ENCODE measurements at places on chromosomes 7 and 10.

DNA sequence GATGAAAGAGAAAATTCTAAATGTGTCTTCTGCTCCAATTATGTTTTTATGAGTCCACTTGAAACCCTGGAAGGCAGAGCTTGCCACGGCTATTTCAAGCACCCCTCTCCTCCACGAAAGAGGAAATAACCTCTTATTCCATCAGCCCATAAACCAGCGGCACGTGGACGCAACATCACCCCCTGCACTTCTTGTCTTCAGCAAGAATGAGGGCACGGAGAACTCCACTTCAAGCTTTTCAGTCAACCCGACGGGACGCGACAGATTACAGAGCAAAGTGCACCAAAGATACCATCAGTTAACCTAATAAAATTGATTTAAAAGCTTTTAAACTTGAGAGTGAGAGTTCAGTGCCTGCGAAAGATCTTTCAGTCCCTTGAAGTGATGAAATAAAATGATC, 406.3 kb downstream of the GALNT17 start:
- no peaks in the 10 kb centered on the region for H3K36me3 ChIP-seq
- no peak for DNase-seq
- H3K4me1 ChIP-seq: no peaks in the 10 kb centered on the region
- no peak overlapping the region for H3K4me3 ChIP-seq

DNA sequence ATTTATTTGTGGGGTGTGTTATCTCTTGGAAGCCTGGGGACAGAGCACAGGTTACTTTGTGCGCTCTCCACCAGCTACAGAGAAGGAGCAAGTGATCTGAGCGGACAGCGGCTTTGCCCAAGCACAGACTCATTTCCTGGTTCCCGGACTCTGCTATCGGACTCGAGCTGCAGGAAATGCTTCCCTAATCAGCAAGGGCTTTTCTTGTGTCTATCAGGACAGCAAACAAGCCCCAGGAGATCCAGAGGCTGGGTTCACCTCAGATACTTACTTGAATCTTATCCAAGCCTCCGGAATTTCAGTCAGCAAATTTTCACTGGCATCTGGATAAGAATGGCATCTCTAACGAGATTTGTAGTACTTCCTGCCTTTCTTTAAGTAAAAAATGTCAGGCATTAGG, 27.8 kb downstream of the MRC1 start:
- peaks cover 9% of the 10 kb centered on the region for H3K36me3 ChIP-seq
- DNase-seq: no peak
- H3K4me3 ChIP-seq: no peak overlapping the region
- peaks cover 48% of the 10 kb centered on the region for H3K27me3 ChIP-seq
- peaks cover 5% of the 10 kb centered on the region for H3K4me1 ChIP-seq

GRCh38 chr10:61891906-61892585, 9.5 kb upstream of the ARID5B start:
- no peak overlapping the region for H3K27ac ChIP-seq
- peaks cover 4% of the 10 kb centered on the region for H3K4me1 ChIP-seq
- no peaks in the 10 kb centered on the region for H3K36me3 ChIP-seq
- H3K27me3 ChIP-seq: peaks cover 6% of the 10 kb centered on the region

DNA sequence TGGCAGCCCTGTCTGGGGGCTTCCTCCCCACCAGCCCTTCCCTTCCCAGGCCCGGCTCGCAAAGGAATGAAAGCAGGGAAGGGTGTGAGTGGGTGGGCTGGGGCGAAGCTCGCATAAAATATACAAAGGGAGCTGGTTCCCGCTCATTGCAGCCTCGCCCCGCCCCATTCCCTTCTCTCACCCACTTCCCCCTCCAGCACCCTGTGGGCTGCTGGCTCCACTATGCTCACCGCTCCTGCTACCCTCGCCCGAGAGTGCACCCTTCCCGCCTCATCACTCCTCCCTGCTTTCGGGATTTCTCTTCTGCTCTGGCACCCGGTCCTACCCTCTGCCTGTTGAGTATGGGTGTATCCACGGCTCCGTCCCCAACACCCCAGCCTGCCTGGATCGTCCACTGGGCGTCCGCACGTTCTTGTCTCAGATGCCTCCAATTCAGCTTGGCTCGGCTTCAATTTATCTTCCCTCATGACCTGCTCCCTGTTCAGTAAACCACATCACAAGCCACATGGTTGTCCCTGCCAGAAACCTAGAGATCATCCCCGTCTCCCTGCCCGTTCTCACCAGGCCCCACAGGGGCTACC, 14.4 kb upstream of the TTYH3 start:
- H3K36me3 ChIP-seq: no peaks in the 10 kb centered on the region
- H3K27me3 ChIP-seq: no peaks in the 10 kb centered on the region
- H3K4me1 ChIP-seq: peaks cover 2% of the 10 kb centered on the region

- peaks cover 8% of the 10 kb centered on the region for H3K36me3 ChIP-seq
- H3K4me1 ChIP-seq: peaks cover 4% of the 10 kb centered on the region
- peaks cover 30% of the 10 kb centered on the region for H3K27me3 ChIP-seq
- DNase-seq: no peak
- no peak overlapping the region for H3K27ac ChIP-seq
Observed at GRCh38 chr10:78567680-78568455, 500.9 kb upstream of the ZMIZ1 start.

- DNase-seq: no peak
- no peak overlapping the region for H3K4me3 ChIP-seq
- H3K4me1 ChIP-seq: peaks cover 33% of the 10 kb centered on the region
- H3K36me3 ChIP-seq: peaks cover 16% of the 10 kb centered on the region
- no peaks in the 10 kb centered on the region for H3K27me3 ChIP-seq
Observed at GRCh38 chr10:21705828-21706176, 171.8 kb downstream of the MLLT10 start.

DNA sequence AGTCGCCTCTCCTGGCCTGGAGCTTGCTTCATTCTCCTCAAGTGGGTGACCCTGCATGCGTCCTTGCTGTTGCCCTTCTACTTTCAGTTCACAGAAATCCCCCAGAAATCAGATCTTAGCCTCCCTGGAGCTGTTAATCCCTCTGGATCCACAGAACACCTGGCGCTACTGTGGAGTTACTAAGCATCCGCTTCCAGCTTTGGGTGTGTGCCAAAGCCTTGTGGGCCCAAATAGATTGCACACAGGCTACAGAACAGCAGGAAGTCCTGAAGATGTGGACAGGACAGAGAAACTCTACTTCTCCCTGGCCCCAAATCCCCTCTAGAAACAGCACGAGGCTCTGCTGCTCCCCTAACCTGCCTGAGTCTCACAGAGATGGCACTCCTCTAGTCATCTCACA, 36.6 kb upstream of the PDLIM1 start:
- H3K27me3 ChIP-seq: peaks cover 23% of the 10 kb centered on the region
- H3K27ac ChIP-seq: no peak overlapping the region
- no peak overlapping the region for H3K4me3 ChIP-seq
- H3K4me1 ChIP-seq: no peaks in the 10 kb centered on the region
- no peak for DNase-seq
- H3K36me3 ChIP-seq: no peaks in the 10 kb centered on the region

DNA sequence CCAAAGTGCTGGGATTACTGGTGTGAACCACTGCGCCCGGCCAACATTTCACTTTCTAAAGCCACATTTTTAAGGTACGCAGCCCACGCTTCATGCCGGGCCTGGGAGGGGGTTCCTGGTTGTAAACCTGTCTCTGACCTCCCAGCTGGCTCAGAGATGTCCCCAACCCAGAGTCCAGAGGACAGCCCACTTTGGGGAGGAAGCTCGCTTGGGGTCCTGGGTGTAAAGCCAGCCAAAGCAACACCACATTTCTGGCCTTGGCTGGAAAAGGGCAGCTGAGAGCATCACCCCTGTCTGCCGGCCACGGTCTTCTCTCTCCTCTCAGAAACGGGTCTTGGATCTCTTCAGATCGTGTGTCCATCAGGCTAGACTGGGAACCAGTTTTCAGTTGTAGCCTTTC, 23.9 kb upstream of the PITRM1 start:
- no peak for DNase-seq
- H3K4me3 ChIP-seq: no peak overlapping the region
- peaks cover 2% of the 10 kb centered on the region for H3K36me3 ChIP-seq
- peaks cover 20% of the 10 kb centered on the region for H3K4me1 ChIP-seq

Measured in T-helper 17 cell (primary cell).